Subcutaneous preadipocyte (primary cell): ENCODE measurements at places on chromosomes 6 and 20. TPM values are rescaled to one million over a fixed set of nuclear protein-coding genes. Genes with fewer than 3 reads are reported as not detected.

The RIPPLY2 gene
- under 0.01 and 1.4 TPM in 2 replicates for total RNA-seq

The SLC4A11 gene
- 0.37 and 1.6 TPM in 2 replicates for total RNA-seq

The PBOV1 gene
- not detected in 2 replicates for total RNA-seq

The OVOL2 gene
- total RNA-seq, result not detected in 2 replicates

The NTSR1 gene
- 0.37 and 13.1 TPM in 2 replicates for total RNA-seq

The BPIFB4 gene
- total RNA-seq, result not detected in 2 replicates

The EPPIN gene
- total RNA-seq, result not detected in 2 replicates

The TMEM63B gene
- 22.8 and 24.4 TPM in 2 replicates for total RNA-seq

The MYCT1 gene
- not detected in 2 replicates for total RNA-seq

The GPR63 gene
- 0.37 and 0.98 TPM in 2 replicates for total RNA-seq

The SNHG17 gene
- 8.1 and 16.2 TPM in 2 replicates for total RNA-seq

The HNF4A gene
- total RNA-seq, result not detected in 2 replicates

The CCN5 gene
- 6.1 and 129 TPM in 2 replicates for total RNA-seq

The AVP gene
- not detected in 2 replicates for total RNA-seq

The VIP gene
- total RNA-seq, result not detected in 2 replicates

The MUC21 gene
- not detected in 2 replicates for total RNA-seq

The TCP11 gene
- total RNA-seq, result 0.37 and 0.59 TPM in 2 replicates

The SIM1 gene
- total RNA-seq, result 2.9 and 4.9 TPM in 2 replicates

The PNPLA1 gene
- total RNA-seq, result not detected in 2 replicates

The FAXC gene
- 0.20 and 0.37 TPM in 2 replicates for total RNA-seq

The OR2W1 gene
- not detected in 2 replicates for total RNA-seq

The NOTCH4 gene
- 0.59 and 0.73 TPM in 2 replicates for total RNA-seq

The TINAG gene
- total RNA-seq, result not detected in 2 replicates

The VARS2 gene
- total RNA-seq, result 10.7 and 18.4 TPM in 2 replicates

The UNC93A gene
- total RNA-seq, result not detected in 2 replicates

The HAO1 gene
- total RNA-seq, result not detected in 2 replicates

The CGAS gene
- 3.3 and 10.9 TPM in 2 replicates for total RNA-seq

The FOXP4 gene
- 1.1 and 2.0 TPM in 2 replicates for total RNA-seq

The C20orf141 gene
- 0.37 TPM in 1 of 2 replicates, not detected in the other for total RNA-seq
